ENCODE measurements at places on chromosomes 3 and 15. TPM values are rescaled to one million over a fixed set of nuclear protein-coding genes. Genes with fewer than 3 reads are reported as not detected.

Gene CKMT1B
- total RNA-seq: not detected

Gene KCNMB3
- 3.6 TPM for total RNA-seq

Gene C3orf20
- total RNA-seq: not detected

Gene TNIK
- total RNA-seq: 17.5 TPM

Gene SPINK8
- total RNA-seq: not detected

Gene SCN11A
- not detected for total RNA-seq

Gene NR2F2
- 167 TPM for total RNA-seq

Gene MFGE8
- 287 TPM for total RNA-seq

Gene FBXW12
- not detected for total RNA-seq

Gene ZIC1
- total RNA-seq: 57.3 TPM
